ENCODE measurements at places on chromosomes 7 and 10.

DNA sequence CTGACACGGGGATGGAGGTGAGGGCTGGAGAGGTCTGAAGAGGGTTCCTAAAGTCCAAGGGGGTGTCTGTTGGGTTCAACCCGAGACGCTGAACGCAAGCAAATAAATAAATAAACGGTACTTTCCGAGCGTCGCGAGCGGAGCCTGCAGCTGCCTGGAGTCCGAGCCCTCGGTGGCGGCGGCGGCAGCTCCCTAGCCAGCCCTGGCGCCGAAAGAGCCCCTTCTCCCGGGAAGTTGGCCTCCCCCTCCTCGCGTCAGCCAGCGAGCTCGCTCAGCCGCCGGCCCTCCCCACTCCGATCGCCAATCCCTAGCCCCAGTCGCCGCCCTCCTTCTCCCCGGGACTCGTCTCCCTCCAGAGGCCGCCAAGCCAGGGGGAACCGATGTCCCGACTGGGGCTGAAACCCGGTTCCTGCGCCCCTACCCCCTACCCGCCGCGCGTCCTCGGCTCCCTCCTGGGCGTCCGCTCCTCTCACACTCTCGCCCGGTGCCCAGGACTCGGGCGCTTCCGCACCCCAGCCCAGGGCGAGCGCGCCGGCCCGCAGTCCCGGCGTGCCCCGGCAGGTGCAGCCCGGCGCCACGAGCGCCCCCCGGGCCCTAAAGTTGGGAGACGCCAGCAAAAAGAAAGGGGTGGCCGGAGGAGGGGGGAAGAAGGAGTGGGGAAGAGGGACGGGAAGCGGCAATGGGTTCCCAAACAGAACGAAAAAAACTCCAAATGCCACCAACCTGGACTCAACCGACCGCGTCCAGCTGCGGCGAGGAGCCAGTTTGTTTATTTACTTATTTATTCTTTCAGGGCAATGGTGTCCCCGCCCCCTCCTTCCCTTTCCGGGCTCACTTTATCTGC is at the start of gene GFRA1:
GFRA1 (minus strand) TSS at position 767 of the 844 bp plus-strand sequence. CDS start 1,177 bp downstream, outside the sequence.
- peak; percentile 14 for DNase-seq

DNA sequence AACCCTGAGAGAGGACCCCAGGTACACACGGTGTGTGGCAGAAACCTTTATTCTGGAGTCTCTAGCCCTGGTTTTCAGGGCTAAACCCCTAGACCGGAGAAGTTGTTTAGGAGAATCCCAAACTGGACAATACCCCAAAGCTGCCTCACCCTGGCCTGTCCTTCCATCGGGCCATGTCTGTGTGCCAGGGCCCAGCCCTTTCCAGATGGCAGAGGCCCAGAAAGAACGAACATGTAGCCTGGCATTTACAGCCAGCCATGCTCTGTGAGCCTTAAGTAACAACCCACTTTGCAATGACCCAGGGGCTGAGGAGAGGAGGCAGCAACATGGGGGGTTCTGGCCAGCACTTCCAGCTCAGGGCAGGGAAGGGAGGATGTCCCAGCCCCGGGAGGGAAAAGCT is 142.1 kb downstream of the NEURL1 start:
- DNase-seq = no peak

DNA sequence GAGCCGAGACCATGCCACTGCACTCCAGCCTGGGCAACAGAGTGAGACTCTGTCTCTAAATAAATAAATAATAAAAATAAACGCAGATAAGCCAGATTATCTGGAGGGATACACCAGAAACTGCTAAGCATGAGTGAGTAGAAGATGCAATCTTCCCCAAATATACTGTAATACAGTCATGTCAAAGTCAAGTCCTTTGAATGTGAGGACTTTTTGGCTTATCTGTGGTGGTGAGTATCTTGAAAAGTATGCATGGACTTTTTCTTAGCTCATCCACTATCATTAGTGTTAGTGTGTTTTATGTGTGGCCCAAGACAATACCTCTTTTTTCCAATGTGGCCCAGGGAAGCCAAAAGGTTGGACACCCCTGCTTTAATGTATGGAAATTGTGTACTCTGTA is 44.7 kb upstream of the PITRM1 start:
- no peak for DNase-seq

DNA sequence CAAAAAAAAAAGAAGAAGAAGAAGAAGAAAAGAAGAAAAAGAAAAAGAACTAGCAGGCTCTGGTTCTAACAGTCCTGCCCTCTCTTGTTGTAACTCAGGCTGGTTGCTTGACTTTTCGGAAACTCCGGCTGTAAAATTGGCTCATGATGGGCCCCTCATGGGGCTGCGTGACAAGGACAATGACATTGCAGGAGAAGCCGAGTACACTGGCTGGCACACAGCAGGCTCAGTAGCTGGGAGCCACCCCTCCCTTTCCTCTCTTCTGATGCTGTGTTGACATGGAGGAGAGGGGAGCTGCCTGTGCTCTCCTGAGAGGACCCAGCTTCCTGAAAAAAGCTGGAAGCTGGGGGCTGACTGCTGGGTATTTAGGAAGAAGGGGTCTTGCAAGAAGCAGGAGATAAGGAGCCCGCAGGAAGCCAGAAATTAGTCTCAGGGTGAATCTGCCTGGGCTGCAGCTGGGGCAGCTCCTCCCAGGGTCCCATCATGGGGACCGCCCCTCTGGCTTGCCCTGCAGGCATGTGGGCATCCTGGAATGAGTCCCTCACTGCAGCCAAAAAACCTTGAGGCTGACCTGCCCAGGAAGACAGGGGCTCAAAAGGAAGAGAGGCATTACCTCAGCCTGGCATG is 14.6 kb upstream of the GPR26 start:
- no peak for DNase-seq

- DNase-seq = no peak
Observed at GRCh38 chr10:81116201-81116600, 578.5 kb downstream of the SH2D4B start.

DNA sequence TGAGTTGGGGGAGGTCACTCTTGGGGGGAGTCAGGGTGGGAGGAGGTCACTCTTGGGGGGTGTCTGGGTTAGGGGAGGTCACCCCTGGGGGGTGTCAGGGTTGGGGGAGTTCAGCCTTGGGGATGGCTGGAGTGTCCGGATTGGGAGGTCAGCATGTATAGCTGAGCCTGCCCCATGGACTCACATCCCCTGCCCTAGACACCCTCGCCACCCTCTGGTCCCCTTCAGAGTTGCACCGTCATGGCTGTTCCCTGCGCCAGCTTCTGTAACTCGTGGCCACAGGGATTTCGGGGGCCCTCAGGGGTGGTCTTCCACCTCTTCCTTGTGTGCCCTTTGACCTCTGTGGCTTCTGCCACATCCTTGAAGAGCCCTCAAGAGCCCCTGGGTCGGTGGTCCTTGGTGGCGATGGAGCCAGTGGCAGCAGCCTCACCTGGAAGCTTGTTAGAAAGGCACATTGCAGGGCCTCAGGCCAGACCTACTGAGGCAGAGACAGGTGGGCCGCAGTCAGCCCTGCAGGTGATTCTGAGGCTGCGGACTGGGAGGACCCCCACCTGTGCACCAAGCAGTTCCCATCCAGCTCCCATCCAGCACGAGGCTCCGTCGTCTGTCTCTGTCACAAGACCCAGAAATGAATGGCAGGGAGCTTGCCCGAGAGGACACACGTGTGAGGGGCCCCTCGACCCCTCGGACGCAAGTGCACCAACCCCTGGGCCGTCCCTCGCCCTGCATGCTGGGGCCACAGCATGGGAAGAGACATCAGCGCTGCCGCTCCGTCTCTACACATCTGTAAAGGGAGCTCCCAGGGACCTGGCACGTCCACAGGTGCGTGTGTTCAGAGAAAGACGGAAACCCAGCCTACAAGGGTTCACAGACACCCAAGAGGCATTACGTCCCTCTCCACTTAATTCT is 44.7 kb upstream of the SUN1 start:
- DNase-seq = no peak

DNA sequence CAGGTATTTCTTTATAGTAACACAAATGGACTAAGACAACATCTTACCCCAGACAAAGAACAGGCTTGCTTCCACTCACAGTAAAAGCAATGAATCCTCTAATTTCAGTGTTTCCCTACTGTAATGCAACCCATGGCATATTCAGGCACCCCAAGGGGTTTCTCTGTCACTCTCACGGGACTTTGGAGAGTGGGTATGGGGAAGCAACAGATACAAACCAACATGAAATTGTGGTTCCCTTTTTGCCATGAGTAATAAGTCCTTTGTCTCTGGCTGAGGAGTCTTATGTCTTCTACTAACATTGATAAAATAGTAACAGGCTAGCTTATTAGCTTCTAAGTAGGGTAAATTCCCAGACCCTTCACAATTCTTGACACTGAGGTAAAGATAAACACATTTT is 51.4 kb upstream of the AOAH start:
- DNase-seq = no peak

GRCh38 chr7:157523371-157523765 is 186.6 kb downstream of the DNAJB6 start:
- no peak for DNase-seq

DNA sequence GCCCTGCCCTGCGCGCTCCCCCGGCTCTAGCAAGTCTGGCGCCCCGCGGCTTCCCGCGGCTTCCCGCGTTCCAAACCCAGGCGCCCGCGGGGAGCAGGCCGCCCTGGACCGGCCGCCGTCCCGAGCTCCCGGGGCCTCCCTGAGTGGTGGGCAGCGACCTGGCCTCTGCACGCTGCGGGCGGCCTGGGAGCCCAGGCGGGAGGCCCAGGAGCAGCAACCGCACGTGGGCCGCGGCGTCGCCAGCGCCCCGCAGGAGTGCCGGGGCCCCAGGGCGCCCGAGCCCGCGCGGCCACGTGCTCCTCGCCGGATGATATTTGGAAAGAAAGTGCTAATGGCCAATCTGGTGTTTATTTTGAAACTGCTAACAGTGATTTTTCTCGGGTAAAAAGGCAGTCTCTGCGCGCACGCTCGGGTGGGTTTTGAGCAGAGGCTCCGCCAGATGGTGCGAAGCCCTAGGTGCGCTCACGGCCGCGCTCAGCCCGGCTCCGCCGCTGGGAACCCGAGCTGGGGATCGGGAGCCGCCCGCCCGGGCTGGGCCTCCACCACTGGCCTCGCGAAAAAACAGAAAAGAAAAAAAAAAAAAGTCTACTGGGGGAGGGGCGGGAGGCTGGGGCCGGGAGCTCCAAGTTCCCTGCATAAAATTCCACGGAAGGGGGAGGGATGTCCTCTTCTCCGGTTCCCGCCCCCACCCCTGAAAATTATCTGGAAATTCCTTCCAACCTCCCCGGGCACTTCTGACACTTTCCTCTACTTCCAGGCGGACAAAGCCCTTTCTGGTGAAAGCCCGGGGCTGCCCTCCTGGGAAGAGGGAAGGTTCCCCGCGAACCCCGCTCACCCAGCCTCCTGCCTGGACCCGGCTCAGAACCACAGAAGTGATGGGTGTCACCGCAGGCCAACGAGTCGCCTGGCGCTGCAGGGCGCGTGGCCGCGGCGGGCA is 4.3 kb downstream of the EBF3 start:
- no peak for DNase-seq

DNA sequence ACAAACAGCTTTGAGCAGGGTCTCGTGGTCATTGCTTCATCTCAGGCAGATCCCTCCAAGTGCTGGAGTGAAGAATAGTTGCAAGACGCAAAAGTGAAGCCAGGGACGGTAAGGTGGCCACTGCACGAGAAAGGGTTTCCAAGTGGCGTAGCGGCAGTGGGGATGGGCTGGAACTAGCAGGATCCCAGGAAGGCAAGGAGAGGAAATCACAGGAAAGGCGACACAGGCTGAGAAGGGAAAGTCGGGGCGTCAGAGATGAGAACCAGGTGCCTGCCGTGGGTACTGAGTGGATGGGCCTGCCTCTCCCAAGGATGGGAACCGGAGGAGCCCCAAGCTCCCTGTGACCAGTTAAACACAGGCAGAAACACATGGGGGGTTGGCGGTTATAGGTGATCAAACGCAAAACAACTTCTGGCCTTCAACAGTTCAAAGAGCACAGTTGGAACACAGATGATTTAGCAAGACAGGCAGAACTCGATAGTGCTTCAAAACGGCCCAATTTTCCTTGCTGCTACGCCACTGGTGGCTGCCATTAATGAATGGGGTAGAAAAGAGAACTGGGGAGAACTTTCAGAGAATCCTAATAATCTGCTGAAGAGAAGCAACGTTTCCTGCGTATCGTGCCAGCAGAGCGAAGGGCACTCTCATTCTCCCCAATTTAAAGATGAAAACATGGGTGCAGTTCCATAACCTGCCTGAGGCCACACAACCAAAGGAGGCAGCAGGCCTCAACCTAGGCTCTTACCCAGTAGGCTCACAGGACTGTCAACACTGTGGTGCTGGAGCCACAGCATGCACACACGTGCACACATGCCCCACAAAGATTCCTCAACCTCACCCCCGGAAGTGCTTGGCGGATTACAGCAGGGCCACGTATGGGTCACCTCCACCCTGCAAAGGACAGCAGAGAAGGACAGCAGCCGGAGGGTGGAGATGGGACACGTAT is 61.9 kb downstream of the MAD1L1 start:
- DNase-seq = no peak

All from activated CD4-positive, alpha-beta T cell treated with anti-CD3 and anti-CD28 coated beads for 36 hours (primary cell).